Stimulated activated CD4-positive, alpha-beta T cell treated with anti-CD3 and anti-CD28 coated beads, Interleukin-2, amount 100 ng/mL, for 24 hours (primary cell): ENCODE measurements at places on chromosomes 4 and X.

DNA sequence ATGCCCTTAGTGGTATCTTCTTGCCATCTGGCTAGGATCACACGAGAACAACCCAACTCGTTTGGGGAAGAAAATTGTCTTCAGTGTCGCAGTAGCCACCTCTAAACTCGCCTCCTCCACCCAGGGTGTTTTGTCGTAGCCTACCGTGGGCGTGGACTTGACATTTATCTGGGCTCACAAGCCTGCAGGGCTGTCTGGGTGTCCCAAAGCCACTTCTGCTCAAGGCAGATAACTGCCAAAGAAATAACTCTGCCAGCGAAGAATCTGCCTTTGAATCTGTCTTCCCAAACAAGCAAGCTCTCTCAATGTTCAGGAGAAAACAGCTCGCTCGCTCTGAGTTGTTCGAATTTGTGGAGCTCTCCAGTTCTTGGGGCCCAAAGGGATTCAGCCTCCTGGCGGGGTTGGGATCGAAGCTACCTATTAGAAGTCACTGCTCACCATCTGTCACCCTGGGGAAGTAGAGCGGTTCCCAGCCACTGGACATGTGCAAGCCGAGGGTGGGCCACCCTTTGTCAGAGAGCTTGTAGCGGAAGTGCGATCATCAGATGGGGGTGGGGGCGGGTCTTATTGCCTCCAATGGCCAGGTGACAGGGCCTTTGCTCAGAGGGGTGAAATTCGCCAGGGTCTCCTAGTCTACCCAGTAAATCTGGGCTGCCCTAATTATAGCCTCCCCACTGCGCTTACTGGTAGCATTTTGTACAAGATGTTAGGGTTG is 14.8 kb downstream of the BLOC1S4 start:
- no peak for DNase-seq

DNA sequence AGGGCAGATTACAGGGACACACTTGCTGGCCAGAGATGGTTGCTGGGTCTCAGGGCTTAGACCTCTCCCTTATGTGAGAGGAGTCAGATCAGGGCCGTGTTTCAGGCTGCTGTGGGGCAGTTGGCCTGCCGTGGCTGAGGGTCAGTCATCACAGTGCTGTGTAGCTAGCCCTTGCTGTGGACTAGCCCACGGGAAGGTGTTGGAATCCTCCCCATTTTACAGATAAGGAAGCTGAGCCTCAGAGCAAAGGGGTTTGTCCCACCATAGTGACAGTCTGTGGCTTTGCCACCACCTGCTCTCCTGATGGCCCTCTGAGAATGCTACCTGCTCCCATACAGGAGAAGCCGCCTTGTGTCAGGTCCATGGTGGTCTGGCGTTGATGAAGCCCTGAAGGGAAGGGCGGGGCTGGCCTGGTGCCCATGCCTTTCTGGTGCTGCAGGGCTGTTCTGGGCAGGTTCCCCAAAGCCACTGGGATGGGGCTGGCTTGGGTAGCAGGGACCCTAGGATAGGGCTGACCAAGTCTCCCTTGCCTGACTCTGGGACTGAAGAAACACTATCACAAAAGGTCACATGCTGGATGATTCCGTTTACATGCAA is 2.4 kb upstream of the FAM53A start:
- DNase-seq, result no peak

DNA sequence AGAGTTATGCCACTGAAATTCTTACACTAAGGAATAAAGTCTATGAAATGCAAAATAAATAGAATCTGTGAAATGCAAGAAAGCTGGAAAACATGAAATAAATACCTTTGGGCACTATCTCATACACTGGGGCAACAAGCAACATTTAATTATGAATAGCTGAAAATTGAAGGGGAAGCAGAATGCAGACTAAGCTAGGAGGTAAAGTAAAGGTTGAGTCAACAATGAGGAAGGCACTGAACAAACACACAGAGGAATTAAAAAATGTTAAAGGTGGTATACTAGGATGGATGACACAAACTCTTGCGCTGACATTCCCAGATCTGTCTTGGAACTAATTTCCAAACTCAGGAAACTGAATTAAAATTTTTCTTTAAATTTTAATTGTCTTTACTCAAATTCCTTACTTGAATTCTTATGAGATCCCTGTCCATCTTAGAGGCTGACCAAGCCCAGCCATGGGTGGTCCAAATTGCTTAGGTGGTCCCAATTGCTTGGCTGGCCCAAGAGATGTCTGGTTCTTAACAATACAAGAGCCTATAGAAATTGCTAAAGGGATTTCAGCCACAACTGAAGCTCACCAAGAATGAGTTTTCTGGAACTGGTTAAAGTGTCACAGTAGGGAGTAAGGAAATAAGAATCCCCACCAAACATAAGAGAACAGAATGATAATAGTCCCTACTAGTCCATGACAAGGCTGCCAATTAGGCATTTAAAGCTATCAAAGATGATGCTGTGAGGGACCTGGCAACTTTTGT is 41.3 kb upstream of the ZCCHC13 start:
- DNase-seq, result no peak

DNA sequence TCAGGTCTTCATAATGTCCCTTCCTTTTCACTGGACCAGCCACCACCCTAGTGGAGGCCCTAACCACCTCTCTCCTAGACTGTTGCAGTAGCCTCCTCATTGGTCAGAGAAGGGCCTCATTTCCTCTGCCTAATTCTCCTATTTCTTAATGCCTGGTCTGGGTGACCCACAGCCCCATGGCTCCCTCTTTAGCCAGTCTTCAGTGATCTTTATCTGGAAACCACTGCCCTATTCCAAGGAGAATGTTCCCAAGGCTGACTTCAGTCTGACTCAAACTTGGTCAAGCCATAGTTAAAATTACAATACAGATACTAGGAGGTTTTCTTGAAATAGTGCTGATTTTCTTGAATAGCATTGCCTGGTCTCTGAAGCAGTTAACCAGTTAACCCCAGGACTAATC is 53.6 kb upstream of the PRPS1 start:
- DNase-seq, result no peak

DNA sequence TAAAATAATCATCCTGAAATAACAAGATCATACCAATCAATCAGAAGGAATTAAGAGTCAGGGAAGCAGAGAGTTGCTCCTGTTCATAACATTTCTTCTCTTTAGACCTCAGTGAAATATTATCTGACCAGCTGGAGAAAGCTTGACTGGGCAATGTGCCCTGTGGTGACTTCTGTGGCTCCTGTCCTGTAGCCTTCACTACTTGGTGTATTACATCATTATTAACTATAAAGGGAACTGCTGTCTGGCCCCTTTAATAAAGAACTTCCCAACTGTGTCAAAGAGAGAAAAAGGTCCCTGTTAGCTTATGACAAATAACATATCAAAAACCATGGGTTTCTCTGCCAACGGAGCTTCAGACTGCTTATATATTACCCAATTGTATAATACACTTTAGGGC is 18.0 kb downstream of the OPHN1 start:
- no peak for DNase-seq

DNA sequence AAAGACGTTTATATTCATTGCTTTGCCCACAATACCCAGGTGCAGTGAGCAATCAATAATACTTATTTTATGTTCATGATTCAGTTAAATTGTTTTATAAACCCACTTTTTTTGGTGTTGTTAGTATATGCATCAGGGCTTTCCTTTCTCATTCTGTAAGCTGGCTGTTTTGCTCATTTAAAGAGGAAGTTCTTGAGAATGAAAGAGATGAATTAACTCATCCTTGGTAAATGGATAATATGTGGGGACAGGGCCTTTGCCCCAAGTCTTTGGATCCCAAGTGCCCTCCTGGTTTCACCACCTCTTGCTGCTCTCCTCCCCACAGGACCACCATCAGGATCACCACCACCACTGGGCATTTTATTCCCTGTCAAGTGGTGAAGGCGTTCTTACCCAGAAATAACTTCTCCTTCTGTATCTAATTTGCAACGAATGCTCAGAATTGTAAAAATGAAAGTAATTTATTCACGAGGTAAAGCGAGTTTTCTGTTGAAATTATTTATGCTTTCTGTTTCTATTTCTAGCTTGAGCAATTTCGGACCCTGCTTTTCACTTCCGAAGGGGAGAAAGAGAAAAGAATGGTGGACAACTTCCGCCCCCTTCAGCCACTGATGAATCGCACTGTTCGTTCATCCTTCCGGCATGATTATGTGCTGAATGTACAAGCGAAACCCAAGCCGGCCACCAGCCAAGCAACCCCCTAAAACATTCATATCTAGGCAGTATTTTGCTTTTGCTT is 8.2 kb upstream of the ZRSR2 start:
- peak; percentile 2 for DNase-seq

DNA sequence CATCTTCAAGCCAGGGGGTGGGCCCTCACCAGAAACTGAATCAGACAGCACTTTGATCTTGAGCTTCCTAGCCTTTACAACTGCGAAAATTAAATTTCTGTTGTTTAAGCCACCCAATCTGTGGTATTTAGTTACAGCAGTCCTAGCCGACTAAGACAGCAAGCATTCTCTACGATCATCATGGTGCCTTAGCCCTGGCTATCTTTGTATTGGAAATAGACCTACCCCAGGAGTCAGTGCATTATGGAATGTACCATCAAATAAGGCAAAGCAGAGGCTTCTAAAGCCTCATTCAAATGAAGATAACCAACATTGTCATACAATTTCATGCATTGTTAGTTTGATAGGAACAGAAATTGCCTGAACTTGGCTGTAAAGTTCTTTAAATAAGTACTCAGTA is 75.0 kb downstream of the PARM1 start:
- no peak for DNase-seq

- no peak for DNase-seq
Observed at GRCh38 chrX:21911481-21911880, 29.0 kb upstream of the SMS start.

DNA sequence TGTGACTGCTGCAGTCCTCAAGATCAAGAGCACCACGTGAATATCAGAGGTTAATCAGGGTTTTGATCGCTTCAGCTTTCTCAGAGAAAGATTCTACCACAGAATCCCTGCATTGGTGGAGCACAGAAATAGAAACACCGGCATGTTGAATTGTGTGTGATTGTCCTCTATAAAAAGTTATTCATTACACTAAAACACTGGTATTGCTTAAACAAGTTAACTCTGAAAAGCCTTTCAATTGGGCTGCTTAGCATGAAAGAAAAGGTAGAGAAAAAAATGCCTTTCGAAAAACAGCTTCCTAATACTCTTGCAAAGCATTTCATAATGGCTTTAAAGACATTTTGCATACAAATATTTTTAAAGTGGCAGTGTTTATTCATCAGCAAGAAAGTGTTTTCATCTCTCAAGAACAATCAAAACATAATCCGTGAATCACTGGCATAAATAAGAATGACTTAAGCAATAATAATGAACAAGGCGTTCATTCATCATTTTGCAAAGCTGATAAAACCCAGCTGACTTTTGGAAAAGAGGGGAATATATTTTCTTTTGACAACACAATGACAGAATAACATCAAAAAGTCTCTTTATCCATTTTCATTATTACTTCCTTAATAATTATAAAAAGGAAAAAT is 61.1 kb downstream of the HELT start:
- DNase-seq, result no peak

- no peak for DNase-seq
Observed at GRCh38 chr4:68987007-68987406, 35.4 kb upstream of the UGT2A3 start.

GRCh38 chrX:78950009-78950835 is 5.0 kb downstream of the P2RY10 start:
- no peak for DNase-seq

DNA sequence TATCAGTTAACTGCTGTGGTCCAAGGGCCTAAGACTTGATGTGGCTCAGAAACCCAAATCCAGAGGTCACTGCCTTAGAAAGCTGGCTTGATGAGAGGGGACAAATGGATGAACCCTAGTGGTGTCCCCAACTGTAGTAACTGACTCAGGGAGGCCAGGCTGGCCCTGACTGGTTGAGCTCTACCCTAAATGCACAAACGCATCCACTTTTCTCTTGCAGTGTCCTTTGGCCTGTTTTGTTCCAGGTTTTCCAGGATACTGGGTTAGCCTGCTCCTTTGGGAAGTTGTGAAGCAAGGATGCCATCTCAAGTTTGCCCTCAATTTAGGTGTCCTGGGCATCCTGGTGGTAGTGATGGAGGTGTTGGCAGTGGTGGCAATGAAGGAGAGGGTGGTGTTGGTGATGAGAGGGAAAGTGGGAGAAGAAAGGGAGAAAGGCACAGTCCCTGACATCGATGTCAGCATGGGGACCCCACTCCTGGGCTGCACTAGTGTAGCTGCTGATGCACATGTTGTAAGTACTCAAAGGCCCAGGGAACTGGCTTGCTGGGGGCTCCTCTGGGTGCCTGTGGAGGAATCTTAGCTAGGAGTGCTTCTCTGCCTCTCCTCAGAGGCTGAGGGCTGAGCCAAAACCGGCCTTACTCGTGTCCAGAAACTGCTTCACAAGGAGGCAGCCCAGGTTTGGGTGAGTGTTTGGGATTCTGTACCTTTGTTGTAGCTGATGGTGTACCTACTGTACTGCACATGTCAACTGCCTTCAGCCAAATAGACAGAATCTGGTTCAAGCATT is 2.9 kb upstream of the HAND2 start:
- no peak for DNase-seq

DNA sequence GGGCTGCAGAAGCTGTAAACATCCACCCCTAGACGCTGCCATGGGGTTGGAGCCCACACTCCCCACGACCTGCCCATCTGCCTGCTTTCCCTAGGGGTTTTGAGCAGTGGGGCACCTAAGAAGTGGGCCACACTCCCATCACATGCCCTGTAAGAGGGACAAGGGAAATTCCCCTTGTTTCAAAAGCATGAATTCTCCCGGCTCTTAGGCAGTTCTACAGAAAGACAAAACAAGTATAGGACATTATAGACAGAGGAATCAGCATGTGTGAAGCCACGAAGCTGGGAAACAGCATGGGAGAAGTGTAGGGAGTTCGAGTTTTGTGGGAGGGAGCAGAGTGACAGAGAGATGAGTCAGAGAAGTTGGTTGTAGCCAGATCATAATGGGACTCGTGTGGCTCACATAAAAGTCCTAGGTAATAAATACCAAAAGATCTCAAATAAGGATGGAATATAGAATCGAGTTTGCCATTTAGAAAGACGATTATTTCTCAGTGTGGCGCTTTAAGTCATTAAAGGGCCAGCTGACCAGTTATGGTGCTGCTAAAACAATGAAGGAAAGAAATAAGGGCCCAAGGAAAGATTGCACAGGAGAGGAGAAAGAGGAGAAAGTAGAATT is 23.9 kb downstream of the APOO start:
- DNase-seq, result peak; percentile 5

- no peak for DNase-seq
Observed at GRCh38 chr4:172393220-172393619, 580.0 kb downstream of the GALNTL6 start.

GRCh38 chr4:18075823-18076433 is 54.4 kb upstream of the LCORL start:
- DNase-seq, result peak; percentile 28

DNA sequence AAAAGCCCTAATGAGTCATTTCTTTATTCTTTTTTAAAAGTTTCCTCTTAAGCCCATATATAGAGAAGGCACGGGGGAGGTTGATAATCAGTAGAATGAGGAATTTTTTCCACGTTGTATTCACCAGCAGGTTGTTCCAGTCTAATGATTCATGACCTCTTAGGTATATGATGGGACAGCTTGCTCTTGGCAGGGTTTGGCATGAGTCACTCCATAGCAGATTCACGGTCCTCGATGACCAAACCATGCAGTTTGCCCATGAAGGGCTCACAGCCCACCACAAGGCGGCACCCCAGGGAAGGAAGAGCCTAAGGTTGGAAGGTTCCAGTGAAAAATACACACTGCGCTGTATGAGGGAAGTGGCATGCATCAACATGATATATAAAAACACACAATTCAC is 623.8 kb upstream of the DIPK2B start:
- peak; percentile 63 for DNase-seq
